ENCODE measurements at places on chromosomes 11 and 22.

GRCh38 chr11:11814614-11815452 is 26.9 kb upstream of the USP47 start:
- H3K4me1 ChIP-seq = no peaks in the 10 kb centered on the region
- no peak overlapping the region for H3K4me3 ChIP-seq
- H3K27me3 ChIP-seq = no peaks in the 10 kb centered on the region
- no peak for DNase-seq
- no peak overlapping the region for H3K27ac ChIP-seq

- no peaks in the 10 kb centered on the region for H3K27me3 ChIP-seq
- H3K36me3 ChIP-seq = peaks cover 18% of the 10 kb centered on the region
- H3K27ac ChIP-seq = no peak overlapping the region
- peak overlapping the region; percentile 66 for H3K4me3 ChIP-seq
Observed at GRCh38 chr11:67289651-67290479, 762 bp downstream of the ANKRD13D start.

DNA sequence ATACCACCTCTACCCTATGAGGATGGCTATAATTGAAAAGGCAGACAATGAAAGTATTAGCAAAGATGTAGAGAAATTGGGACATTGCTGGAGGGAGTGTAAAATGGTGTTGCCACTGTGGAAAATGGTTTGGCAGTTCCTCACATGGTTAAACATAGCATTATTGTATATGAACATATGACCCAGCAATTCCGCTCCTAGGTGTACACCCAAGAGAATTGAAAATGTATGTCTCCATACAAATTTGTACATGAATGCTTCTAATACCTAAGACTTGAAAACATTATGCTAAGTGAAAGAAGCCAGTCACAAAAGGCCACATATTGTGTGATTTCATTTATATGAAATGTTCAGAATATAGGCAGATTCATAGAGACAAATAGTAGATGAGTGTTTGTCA is 10.0 kb downstream of the SLCO2B1 start:
- H3K36me3 ChIP-seq = no peaks in the 10 kb centered on the region
- no peaks in the 10 kb centered on the region for H3K4me1 ChIP-seq
- H3K27me3 ChIP-seq = no peaks in the 10 kb centered on the region
- no peak overlapping the region for H3K4me3 ChIP-seq
- no peak for DNase-seq

GRCh38 chr22:49567899-49568750 is 259.5 kb downstream of the BRD1 start:
- no peaks in the 10 kb centered on the region for H3K4me1 ChIP-seq
- H3K27ac ChIP-seq = no peak overlapping the region
- H3K36me3 ChIP-seq = no peaks in the 10 kb centered on the region
- H3K27me3 ChIP-seq = no peaks in the 10 kb centered on the region

GRCh38 chr11:124644426-124645280 is 22.0 kb downstream of the TBRG1 start:
- no peak overlapping the region for H3K4me3 ChIP-seq
- no peaks in the 10 kb centered on the region for H3K36me3 ChIP-seq
- DNase-seq = no peak
- 0 out of 2 replicates have a peak, but pooled peaks cover 1% of the 10 kb centered on the region for H3K4me1 ChIP-seq
- H3K27me3 ChIP-seq = no peaks in the 10 kb centered on the region

DNA sequence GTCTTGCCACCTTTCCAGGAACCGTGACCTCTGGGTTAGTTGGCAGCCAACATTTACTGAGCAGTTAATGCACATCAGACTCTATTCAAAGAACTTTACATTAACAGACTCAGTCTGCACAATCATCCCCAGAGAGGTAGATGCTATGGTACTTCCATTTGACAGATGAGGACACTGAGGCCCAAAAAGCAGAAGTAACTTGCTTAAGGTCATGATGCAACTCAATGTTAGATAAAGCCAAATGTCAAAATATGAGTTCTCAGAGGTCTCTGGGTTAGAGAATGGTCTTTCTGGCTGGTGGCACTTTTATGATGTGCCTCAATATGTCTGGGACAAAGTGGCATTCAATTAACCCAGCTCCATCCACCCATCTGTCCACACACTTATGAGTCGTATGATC is 450.0 kb downstream of the MIAT start:
- no peak for DNase-seq
- no peaks in the 10 kb centered on the region for H3K27me3 ChIP-seq
- no peaks in the 10 kb centered on the region for H3K36me3 ChIP-seq
- H3K27ac ChIP-seq = no peak overlapping the region
- H3K4me3 ChIP-seq = no peak overlapping the region

DNA sequence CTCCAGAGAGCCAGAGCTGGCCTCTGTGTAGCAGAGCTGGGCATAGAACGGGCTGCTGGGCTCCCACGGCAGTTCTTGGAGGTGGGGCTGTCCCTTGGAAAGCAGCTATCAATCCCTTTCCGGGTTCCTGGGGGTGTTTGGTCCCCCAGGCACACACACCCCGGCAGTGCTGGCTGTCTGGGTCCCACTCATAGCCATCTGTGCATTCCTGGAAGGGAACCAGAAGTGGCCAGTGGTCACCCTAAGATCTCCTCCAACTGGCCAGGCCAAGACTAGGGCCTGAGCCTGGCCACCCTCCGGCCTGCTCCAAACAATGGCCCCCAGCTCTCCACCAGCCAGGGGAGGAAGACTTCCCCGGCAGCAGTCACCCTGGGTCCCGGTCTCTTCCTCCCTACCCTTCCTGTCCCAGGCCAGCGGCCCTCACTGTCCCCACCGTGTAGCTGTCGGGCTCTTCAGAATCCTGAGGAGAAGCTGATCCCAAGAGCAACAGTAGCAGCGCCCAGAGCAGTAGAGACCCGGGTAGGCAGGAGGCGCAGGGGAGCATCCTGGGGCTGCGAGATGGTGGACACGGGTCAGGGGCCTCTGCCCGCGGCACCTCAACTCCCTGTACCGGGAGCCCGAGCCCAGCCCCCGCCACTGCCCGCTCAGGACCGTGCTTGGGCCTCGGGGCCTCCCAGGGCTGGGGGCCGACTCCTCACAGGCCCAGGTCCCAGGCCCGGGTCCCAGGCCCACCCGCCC is 620 bp downstream of the EFEMP2 start:
- no peak overlapping the region for H3K27ac ChIP-seq
- no peak for DNase-seq
- H3K27me3 ChIP-seq = no peaks in the 10 kb centered on the region
- H3K4me3 ChIP-seq = peak overlapping the region; percentile 45
- no peaks in the 10 kb centered on the region for H3K36me3 ChIP-seq
- H3K4me1 ChIP-seq = no peaks in the 10 kb centered on the region

- DNase-seq = no peak
- no peak overlapping the region for H3K4me3 ChIP-seq
- no peak overlapping the region for H3K27ac ChIP-seq
Observed at GRCh38 chr11:2752923-2753322, 53.1 kb upstream of the KCNQ1OT1 start.

DNA sequence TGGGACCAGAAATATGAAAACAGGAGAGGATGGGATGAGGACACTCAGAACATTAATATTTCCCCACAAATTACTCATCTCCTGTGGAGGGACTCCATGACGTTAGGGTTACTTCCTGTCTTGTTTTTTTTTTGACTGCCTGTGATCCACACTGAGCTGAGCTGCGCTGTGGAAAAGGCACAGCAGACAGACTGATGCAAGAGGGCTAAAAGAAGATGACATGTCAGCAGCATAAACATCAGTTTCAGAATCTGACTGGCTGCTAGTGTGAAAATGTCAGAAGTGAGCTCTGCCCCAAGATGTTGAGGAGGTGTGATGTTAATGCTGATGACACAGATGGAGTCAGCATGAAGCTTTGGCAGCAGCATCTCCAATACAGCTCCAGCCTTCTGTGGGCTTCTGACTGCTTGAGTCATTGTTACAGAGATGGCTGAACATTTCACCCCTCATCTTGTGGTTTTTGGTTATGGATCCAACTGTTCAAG is 286.8 kb downstream of the BLID start:
- no peaks in the 10 kb centered on the region for H3K4me1 ChIP-seq

DNA sequence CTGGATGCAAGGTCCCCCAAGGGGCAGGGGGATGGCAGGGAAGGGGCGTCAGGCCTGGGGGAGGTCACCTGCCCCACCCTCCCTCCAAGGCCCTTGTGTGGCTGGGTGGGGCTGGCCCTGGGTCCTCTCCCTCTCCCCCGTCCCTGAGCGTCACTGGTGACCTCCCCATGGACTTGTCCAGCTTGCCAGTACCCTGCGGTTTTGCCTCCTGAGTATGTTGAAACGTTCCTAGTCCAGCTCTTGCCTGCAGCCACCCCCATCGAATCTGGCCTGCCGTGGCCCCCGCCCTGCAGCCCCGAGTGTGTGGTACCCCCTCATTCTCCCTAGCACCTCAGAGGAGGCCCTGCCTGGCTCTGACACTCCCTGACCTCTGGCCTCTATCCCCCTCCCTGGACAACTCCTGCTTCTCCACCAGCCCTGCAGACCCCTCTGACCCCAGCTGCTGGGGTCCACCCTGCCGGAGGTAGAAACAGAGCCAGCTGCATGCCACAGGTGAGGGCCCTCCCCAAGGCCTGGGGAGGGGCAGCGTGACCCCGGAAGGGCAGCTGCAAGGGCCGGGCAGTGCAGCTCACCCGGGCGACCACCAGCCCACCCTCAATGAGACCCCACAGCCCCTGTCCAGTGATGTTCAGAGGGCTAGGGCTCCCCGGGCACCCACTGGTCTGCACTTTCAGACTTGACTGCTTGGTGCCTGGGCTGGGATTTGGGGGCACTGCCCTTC is 4.1 kb upstream of the MUC6 start:
- no peaks in the 10 kb centered on the region for H3K4me1 ChIP-seq
- H3K27me3 ChIP-seq = no peaks in the 10 kb centered on the region
- no peaks in the 10 kb centered on the region for H3K36me3 ChIP-seq
- no peak overlapping the region for H3K4me3 ChIP-seq
- DNase-seq = no peak

DNA sequence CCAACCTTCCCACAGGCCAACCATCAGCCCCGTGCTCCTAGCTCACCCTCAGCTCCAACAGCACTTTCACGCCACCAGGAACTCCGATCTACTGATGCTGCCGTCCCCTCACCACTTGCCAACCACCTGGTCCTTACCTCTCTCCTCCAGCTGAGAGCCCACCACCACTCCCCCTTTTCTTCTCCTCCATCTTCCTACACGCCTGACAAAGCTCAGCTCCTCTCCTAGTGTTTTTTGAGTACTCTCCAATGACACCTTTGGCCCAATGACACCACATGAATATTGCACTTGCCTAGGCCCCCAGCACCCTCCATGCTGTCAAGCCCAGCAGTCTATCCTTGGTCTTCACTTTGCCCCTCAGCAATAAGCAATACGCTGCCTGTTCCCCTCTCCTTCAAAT is 30.7 kb downstream of the HIRA start:
- no peak overlapping the region for H3K27ac ChIP-seq
- no peaks in the 10 kb centered on the region for H3K4me1 ChIP-seq

DNA sequence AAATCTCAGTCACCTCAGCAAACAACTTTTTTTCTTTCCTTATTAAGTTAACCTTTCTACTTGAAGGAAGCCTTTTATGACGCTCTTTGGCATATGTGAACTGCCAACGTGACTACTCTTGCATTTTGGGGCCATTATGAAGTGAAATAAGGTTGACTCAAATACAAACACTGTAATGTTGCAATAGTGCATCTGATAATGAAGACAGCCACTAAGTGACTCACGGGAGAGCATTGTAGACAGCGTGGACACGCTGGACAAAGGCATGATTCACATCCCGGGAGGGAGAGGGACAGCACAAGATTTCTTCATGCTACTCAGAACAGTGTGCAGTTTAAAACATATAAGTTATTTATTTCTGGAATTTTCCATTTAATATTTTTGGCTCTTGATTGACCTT is 560.8 kb downstream of the ETS1 start:
- DNase-seq = no peak
- H3K27ac ChIP-seq = no peak overlapping the region
- no peaks in the 10 kb centered on the region for H3K27me3 ChIP-seq
- H3K36me3 ChIP-seq = no peaks in the 10 kb centered on the region

GRCh38 chr11:64723117-64723906 is at the start of gene NRXN2:
NRXN2 (minus strand) TSS chr11:64723197; CDS start chr11:64713699, 9,498 bp downstream.
- H3K4me3 ChIP-seq = peak within 1 kb of the TSS; percentile 61
- DNase-seq = no peak
- H3K36me3 ChIP-seq = no peaks in the 10 kb centered on the region
- peaks cover 16% of the 10 kb centered on the region for H3K4me1 ChIP-seq
- H3K27ac ChIP-seq = no peak within 1 kb of the TSS

DNA sequence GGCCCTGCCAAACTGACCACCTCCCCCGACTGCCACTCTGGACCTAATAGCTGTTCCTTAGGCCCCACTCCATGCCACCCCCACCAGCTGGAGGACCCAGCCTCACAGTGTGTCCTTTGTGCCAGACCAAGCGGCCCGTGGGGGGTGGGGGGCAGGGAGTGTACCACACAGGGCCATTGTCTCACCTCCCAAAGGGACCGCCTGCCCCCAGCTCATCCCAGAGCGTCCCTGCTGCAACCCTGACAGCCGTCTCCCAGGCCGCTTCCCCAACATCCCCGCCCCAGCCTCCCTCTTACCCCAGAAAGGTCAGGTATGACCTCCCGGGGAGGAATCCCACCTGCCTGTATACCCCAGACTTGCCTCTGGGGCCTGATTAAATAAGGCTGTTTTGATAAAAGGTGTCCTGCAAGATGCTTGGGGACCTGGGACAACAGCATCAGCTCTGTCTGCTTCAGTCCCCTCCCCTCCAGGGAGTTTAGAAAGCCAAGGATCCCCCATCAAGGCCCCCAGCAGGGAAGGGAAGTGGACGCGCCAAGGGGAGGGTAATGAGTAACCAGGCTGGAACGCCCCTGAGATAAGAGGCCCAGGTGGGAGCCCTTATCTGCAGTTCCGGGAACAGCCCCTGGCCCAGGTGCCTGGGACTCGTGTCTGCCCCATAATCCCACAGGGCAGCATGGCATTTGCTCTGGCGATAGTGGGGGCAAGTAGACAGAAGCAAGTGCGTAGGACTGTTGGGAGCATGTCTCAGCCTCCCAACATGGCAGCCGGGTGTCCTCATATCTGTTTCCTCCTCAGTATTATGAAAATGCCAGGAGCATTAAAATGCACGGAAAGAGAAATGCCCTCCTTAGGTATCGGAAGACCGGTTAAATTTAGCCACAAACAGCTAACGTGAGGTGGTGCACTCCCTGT is 9.0 kb downstream of the CDC42EP1 start:
- H3K27ac ChIP-seq = no peak overlapping the region
- no peak for DNase-seq
- no peaks in the 10 kb centered on the region for H3K36me3 ChIP-seq
- no peaks in the 10 kb centered on the region for H3K27me3 ChIP-seq
- no peak overlapping the region for H3K4me3 ChIP-seq

DNA sequence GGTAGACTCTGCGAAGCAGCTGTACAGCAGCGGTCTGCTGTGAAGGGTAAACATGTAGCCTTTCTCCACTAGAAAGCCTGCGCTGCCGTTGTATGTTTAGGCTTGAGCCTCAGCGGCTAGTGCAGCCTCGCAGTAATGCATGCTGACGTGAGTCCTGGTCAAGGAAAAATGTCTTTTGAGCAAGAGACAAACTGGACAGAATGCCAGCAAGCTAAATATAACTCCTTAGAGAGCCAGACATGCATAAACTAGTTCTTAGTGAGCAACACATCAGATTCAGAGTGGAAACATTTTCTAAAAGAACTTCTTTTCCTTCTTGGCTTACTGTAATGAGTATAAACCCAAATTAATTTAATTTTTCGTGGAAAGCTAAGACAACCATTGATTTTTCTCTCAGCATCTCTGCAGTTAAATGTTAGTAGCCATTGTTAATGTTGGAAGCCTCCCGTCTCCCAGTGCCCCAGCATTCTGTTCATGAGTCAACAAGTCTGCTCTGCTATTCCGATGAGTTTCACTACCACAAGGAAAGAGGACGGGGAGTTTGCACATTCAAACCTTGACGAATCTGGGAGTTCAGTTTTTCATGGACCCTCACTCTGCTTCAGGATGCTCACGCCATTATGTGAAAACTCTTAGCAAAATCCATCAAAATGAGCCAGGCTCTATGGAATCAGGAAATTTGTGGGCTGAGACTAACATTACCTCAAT is 51.4 kb downstream of the JAM3 start:
- no peak overlapping the region for H3K27ac ChIP-seq
- no peaks in the 10 kb centered on the region for H3K36me3 ChIP-seq
- H3K27me3 ChIP-seq = 0 out of 2 replicates have a peak, but pooled peaks cover 1% of the 10 kb centered on the region
- H3K4me1 ChIP-seq = no peaks in the 10 kb centered on the region
- H3K4me3 ChIP-seq = no peak overlapping the region
